ENCODE measurements at places on chromosomes 5 and 9. TPM values are rescaled to one million over a fixed set of nuclear protein-coding genes. Genes with fewer than 3 reads are reported as not detected.

LRRC14B gene
- total RNA-seq, result not detected

- no peak for DNase-seq
Observed at GRCh38 chr5:41908374-41909079, 4.4 kb downstream of the RIMOC1 start.

- no peak for DNase-seq
Observed at GRCh38 chr9:126464694-126465441, 138.2 kb downstream of the MVB12B start.

DNA sequence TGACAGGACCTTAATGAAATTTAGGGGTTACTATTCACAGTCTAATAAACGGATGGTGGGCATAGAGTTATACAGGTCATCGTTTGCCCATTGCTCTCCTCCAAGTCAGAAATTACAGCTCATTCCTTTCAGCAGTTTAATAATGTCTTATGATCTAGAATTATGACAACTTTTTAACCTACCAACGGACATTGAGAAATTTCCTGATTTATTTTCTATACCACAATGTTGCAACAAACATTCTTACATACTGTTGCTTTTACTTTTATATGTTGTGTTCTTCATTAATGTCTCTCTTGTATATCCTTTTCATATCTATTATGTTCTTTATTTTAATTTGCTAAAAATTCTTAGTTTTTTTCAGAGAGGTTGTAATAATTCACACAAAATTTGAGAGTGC is 152.8 kb upstream of the PRLR start:
- no peak for DNase-seq

DPM2 gene
- 44.1 TPM for total RNA-seq

DNA sequence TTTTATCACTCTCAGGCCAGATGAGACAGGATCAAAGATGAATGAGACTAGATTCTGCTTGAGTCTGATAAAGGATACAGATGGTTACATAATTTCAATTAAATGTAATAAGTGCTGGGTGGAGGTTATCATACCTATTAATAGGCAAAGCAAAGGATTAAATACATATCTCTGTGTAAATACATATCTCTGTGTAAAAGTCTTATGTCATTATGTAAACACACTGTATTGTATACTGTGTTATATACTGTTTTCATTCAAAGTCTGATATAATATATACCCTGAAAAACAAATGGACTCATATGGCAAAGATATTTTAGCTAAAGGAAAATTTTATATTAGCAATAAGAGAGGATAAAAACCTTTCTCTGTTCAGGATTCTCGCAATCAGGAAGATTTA is 605.8 kb upstream of the PTGER4 start:
- DNase-seq, result no peak

RNF180 gene
- 0.21 TPM for total RNA-seq

- no peak for DNase-seq
Observed at GRCh38 chr5:133799571-133800237, 168.7 kb downstream of the C5orf15 start.

DNA sequence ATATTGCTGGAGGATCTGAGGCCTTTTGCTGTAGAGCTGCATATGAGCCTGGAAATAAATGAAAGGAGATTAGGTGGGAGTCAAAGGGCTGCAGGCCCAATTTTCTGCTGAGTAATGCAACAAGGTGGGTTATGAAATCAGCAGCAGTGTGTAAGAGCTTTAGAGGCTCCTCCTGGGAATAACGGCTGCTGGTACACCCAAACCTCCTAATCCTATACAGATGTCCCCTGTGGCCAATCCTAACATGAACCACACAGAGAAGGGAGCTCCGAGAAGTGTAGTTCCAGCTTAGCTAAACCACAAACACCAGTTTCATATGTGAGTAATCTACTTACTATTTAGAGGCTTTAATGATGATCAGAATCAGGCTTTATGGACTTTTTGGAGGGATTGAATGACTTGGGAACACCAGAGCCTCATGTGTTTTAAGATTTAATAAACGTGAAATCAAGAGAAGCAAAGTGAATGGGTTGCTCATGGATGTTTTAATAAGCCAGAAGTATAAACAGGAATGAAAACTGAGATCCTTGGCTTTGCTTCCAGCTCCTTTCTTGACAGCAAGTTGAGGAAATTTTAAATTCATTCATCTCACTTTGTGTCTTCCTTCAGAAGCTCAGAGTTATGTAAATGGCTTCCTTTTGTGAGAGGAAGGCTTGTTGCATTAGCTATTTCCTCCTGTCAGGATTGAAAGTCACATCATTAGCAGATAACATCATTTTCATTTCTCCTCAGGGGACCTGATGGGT is 437.5 kb downstream of the TMEM232 start:
- no peak for DNase-seq

GRCh38 chr5:89826938-89827337 is 582.6 kb downstream of the CETN3 start:
- DNase-seq, result no peak

SV2C gene
- total RNA-seq, result 0.02 TPM

DNA sequence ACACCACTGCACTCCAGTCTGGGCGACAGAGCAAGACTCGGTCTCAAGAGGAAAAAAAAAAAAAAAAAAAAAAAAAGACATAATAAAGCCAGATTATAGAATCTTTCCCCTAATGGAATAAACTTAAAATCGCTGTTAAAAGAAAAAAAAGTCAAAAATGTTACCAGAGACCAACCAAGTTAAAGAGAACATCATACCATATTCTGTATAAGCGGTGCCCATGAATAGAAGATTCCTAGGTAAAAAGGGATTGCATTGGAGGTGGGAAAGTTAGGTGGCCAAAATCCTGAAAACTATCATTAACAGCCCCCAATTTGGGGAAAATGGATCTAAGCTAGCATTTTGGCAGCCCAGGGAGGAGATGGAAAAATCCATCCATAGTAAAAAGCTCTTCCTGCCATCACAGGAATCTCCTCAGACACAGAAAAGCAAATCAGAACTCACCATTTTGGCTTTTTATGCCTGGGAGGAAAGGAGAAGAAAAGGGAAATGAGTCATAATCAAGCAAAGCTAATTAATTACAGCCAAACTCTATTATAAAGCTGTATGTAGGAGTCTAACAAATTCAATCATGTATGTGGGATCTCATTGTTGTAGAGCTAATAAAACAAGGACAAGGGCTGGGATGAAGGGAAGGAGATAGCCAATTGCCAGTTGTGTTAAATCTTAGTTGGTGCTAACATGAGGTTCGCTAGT is 363.8 kb downstream of the ARL15 start:
- no peak for DNase-seq

- DNase-seq, result no peak
Observed at GRCh38 chr9:100196215-100196614, 97.2 kb downstream of the INVS start.

DNA sequence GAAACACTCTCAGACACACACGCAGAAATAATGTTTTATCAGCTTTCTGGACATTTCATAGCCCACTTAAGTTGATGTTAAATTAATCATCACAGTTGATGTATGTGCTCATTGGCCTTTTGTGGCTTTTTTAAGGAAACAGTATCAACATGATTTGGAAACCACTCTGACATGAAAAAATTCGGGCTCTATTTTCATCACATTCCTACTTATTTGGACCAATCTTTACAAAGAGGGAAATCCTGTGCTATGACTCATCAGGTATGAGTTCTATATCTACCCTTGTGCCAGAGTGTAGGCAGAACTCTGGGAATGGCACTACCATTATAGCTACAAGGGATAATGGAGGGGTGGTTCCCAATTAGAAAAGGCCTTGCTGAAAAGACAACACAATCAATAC is 388.4 kb upstream of the PTGER4 start:
- DNase-seq, result no peak

OLFML2A gene
- total RNA-seq, result not detected

- no peak for DNase-seq
Observed at GRCh38 chr9:33135470-33135958, 31.6 kb downstream of the B4GALT1 start.

GRCh38 chr9:108780942-108781734 is 74.6 kb downstream of the ACTL7B start:
- no peak for DNase-seq

DNA sequence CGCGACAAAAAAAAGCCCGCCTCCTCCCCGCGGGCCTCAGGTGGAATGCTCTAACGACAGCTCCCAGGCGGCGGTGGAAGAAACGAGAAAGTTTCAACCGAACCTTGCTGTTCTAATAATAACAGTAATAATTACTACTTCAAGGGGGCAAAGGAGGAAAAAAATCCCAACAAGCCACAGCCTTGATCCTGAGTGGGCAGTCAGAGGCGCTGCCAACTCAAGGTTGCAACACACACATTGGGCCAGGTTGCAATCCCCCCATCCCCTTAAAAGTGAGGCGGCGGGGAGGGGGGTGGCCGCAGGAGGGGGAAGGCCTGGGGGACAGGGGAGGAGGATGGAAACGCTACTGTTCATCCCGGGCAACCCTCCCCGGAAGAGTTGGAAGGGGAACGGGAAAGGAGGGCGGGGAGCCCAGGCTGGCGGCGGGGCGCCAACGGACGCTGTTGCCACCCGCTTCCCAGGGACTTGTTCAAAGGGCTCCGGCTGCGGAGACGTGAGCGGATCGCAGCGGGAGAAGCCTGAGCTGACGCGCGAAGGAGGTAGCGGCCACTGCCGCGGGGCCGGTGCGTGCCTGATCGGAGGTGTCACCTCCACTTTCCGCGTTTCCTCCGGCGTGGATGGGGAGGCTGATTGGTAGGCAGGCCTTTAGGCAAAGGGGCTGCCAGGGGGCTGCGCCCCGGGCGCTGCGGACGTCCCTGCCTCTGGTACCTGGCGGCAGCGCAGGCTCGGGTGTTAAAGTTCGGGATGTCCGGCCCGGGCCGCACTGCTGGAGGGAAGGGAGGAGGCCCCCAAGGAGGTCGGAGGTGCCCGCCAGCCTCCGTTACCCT is 647 bp downstream of the SMARCA2 start:
- peak; percentile 73 for DNase-seq

DNA sequence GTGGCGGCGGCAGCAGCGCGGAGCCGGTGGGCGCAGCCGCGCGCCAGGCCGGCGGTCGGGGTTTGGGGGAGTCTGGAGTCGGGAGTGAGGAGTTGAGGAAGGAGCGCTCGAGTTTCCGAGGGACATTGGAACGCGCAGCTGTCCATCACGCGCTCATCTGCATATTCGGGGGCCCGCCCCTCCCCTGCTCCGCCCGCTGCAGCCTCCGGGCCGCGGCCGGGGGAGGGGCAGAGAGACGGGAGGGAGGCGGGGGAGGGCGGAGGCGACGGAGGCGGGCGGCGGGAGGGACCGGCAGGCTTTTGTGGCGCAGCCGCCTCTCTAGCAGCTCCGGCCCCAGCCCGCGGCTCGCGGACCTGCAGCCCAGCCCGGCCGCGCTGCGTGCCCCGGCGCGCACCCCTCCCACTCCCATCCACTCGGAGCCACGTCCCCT is at the start of gene IRX2:
IRX2 (minus strand) TSS at position 86 of the 430 bp plus-strand sequence. CDS start 264 bp downstream, outside the sequence.
- no peak for DNase-seq

CPEB4 gene
- 8.3 TPM for total RNA-seq

GRCh38 chr9:127567730-127568617 is 44.1 kb upstream of the STXBP1 start:
- peak; percentile 39 for DNase-seq

DNA sequence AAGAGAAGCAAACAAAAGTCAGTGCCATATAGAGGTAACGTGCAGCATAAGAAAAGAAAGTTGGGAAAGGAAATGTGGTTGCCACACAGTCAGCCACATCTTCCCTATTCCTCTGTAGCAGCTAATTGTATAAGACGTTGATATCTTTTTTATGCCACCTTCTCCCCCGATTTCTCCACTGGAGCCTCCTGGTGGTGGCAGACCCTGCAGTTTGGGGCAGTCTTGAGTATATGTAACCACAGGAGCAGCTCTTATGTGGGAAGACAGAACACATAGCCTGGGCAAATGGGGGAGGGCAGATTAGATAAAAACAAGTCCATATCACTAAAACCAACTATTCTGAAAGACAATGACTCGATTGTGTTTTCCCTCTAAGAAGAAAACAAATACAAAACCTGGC is 99.7 kb downstream of the PLCXD3 start:
- DNase-seq, result no peak

GRCh38 chr5:15664961-15665360 is 165.0 kb downstream of the FBXL7 start:
- DNase-seq, result no peak

GRCh38 chr9:130938652-130939404 is at the start of gene FIBCD1:
Gene FIBCD1 (minus strand): TSS chr9:130939247. CDS start chr9:130938607, 640 bp downstream.
- DNase-seq, result peak; percentile 51

DNA sequence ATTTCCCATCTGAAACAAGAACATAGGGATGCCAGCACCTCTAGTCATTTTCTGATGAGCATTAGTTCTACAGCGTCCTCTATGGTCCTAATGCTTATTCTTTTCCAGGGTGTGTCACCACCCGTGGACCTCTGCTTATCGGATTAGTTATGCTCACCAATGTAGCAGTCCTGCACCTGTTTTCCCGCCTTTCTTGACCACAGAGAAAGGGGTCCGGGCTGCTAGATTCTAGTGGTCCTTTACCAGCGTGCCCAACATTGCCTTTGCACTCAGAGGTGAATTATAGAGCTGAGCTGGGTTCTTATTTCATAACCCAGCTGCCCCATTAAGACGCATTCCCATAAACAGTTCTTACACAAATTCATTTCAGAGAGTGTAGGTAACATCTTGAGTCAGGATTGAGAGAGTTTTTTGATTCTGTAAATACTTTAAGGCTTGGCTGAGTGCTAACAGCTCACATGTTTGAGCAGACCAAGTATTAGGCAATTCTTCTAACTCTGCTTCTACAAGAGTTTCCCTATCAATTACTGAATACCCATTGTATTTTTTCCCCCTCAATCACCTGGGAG is 2205.1 kb upstream of the C9orf72 start:
- DNase-seq, result no peak

DNA sequence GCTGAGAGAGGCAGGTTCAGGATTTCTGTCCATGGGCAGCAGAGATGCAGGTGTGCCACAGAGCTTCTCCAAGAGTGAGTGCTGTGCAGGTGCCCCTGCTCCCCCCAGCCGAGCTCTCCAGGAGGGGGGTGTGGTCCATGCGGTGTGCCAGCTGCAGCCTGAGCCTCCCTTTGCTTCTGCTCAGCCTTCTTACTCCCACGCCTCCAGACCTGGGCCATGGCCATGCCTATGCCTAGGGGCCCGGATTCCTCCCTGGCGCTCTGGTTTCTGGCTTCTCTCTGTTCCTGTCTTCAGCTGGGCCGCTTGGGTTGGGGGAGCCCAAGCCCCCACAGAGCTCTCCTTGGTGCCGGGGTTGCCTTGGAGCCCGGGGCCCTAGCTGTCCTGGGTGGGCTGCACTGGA is 133.3 kb downstream of the CACNA1B start:
- no peak for DNase-seq

GCNT4 gene
- total RNA-seq, result 2.1 TPM

FOXD4L4 gene
- 0.11 TPM for total RNA-seq

GRCh38 chr9:37029776-37030610 is 4.1 kb downstream of the PAX5 start:
- peak; percentile 40 for DNase-seq

DNA sequence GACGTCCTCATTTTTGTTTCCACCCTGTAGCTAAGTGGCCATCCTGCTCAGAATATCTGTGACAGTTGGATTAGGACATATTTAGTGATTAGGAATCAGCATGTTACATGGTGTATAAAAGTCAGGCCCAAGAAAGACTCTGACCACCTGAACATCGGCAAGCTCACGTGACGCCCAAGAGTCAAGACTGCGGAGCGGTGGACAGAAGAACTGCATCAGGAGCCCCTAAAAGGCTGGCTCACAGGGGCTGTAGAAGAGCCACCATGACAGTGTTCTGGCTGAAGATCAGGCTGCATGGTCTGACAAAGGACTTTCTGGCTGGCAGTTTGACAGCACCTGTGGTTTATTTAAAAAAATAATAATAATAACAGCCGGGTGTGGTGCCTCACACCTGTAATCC is 185.3 kb downstream of the AUH start:
- no peak for DNase-seq

- DNase-seq, result no peak
Observed at GRCh38 chr5:2370626-2371418, 380.7 kb downstream of the IRX2 start.

INSYN2B gene
- total RNA-seq, result not detected

Measured in activated CD4-positive, alpha-beta T cell treated with anti-CD3 and anti-CD28 coated beads for 36 hours (primary cell).